Activated naive CD4-positive, alpha-beta T cell treated with anti-CD3 and anti-CD28 coated beads for 36 hours (primary cell): ENCODE measurements at places on chromosomes 2 and 18. TPM values are rescaled to one million over a fixed set of nuclear protein-coding genes. Genes with fewer than 3 reads are reported as not detected.
A peak's percentile ranks its signal among the peaks of the same experiment; 100 is the strongest.

Gene DSG3
- total RNA-seq, result not detected

Gene NEU2
- not detected for total RNA-seq

Gene HOXD4
- not detected for total RNA-seq

Gene CHST9
- not detected for total RNA-seq

DNA sequence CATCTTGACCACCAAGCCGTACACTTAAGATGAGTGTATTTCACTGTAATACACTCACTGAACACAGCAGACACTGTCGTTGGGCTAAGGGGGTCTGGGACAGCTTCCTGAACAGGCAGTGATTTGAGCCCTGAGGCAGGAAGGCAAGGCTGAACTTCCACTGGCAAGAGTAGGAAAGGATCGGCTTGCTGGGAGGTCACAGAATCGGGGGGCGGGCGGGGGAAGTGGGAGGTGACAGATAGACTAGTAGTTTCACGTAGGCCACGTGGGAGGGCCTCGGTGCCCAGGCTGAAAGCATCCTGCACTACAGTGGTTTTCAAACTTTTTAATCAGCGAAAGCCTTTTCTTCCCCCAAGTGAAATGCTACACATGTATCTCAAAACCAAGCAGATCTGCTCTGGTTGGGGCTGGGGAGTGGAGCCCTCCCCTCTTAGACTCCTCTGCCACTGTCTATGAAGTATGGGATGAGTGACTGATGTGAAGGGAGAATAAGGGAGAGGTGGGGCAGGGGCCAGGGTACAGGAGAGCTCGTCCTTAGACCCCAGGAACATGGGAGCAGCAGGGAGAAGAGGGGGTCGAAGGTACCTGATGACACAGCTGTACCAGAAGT, 8.6 kb downstream of the PARD6G start:
- no peak for DNase-seq
- peaks cover 25% of the 10 kb centered on the region for H3K27me3 ChIP-seq
- no peak overlapping the region for H3K27ac ChIP-seq
- H3K4me1 ChIP-seq, result no peaks in the 10 kb centered on the region

DNA sequence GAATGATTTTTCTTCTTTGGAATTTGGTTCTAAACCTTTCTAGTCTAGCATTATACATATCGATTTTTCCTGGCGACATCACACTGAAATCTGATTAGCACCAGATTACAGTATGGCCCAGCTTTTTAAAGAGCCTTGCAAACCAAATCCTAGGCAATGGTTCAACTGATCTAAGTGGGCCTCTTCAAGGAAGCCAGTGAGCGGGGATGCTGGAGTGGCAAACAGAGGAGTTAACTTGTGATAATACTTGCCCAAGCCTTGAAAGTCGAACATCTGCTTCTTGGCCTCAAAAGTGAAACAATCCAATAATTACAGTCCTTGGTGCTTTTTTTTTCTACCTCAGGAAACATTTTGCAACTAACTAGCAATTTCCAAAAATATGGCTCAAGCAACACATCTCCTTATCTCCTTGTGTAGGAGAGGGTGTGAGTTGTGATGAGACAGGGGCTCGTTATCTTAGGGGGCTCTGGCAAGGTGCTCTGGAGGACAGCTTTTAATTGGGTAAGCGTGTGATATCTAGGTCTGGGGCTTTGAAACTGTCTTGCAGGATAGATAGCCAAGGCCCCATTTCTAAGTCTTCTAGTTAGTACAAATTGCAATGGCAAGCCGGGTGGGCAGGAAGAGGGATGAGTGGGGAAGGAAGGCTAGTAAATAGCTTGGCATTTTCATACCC, 240.2 kb upstream of the CCDC68 start:
- no peak for DNase-seq
- H3K4me1 ChIP-seq, result no peaks in the 10 kb centered on the region
- no peak overlapping the region for H3K27ac ChIP-seq
- no peak overlapping the region for H3K4me3 ChIP-seq
- peaks cover 3% of the 10 kb centered on the region for H3K27me3 ChIP-seq

DNA sequence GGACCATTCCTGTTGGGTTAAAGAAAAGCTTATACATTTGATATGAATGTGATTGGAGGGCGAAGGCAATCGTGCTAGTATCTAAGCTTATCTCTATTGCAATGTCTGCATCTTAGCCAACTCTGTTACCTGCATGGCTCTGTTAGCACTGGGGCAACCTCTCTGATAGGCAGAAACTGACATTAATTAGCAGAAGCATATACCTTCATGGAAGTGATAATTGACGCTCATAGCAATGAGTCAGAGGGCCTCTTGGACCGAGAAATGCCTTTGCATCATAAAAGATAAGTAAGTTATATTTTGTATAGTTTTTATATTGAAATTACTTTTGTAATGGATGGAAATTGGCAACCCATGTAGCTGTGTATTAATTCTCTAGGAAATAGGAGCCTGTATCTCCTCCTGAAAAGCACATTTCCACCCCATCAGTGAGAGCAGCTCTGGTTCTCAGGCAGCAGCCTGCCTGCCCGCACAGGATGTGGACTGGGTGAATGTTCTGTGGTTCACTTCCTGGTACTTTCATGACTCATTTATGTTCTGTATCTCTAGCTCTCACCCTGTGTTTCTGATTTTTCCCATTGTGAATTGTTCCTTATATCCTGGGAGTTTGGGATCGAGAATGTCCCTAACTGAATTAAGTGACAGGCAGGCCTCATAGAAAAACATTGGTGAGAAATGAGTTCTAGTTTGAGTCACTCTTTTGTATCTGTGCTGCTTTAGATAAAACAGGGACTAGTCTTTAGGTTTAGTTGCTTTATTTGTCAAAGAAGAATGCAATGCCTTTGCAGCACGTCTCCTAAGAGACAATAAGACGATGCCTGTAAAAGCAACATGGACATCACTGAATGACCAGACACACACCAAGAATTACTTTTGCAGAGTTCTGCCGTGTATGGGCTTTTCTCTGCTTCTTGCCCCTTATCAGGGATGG, 344.9 kb downstream of the DCDC2C start:
- H3K36me3 ChIP-seq, result no peaks in the 10 kb centered on the region
- H3K27me3 ChIP-seq, result no peaks in the 10 kb centered on the region
- no peak overlapping the region for H3K4me3 ChIP-seq
- DNase-seq, result peak; percentile 41

DNA sequence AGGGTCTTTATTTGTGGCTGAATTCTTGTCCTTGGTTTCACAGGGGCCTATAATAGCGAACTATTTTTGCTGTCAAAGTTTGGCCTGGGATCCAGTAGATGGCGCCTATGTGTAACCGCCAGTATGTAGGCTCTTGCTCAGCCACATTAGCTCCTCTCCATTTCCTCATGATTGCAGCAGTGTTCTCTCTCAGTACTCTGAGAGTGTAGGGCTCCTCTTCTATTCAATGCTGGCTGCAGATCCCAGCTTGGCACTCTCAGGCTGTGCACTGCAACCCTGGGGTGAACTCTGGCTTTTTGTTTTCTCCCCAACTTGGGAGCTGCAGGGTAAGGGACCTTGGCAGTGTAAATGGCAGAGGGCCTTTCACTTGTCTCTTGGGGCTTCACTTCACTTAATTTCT, 344.6 kb upstream of the CHAC2 start:
- no peaks in the 10 kb centered on the region for H3K27me3 ChIP-seq
- H3K4me1 ChIP-seq, result no peaks in the 10 kb centered on the region
- H3K36me3 ChIP-seq, result no peaks in the 10 kb centered on the region

DNA sequence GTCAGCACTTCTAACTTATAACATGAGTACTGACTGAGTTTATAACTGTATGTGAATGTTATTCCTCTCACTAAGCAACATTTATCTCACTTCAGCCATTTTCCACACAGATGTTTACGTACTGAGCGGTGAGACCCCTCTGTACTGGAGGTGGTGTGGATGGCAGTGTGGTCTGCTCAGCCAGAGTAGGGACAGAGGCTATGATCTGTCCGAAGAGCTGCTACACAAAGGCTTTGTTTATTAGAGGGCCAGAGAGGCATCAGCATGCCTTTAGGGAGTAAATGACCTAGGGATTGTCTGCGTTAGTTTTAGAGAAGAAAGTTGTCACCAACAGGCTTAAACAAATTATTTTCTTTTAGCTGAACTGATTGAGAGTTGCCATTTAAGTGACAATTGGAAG, 23.2 kb upstream of the TACR1 start:
- no peak overlapping the region for H3K4me3 ChIP-seq
- peaks cover 5% of the 10 kb centered on the region for H3K27me3 ChIP-seq
- no peak for DNase-seq
- H3K36me3 ChIP-seq, result no peaks in the 10 kb centered on the region

DNA sequence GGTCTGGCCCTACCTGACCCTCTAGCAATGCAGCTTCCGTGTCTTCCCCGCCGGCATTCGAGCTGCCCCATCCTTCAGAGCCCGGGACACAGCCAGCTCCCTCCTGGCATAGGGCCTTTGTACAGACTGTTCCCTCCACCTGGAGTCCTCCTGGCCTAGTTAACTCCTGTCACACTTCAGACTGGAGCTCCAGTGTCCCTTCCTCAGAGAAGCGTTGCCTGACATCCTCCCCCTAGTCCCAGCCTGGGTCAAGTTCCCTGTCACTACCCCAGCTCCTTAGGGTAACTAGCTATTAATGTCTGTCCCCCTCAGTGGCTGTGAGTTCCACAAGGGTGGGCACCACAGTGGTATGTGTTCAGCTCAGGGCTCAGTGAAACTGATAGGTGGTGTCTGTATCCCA, 45.5 kb upstream of the LOXHD1 start:
- H3K27ac ChIP-seq, result no peak overlapping the region
- H3K4me3 ChIP-seq, result no peak overlapping the region
- H3K36me3 ChIP-seq, result peaks cover 1% of the 10 kb centered on the region
- no peak for DNase-seq
- peaks cover 2% of the 10 kb centered on the region for H3K27me3 ChIP-seq

DNA sequence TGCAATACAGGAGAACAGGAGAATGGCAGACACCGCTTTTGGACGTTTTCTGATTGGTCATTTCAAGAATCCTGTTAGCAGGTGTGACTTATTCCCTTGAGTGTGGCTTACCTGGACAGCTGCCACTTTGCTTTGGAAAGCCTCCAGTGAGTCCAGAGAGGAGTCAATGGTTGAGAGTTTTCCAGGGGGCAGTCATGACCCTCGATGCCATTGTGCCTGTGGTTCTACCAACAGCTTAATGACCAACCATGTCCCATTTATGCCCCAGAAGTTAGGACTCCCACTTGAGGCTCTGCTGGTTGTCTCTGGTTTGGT, 12.4 kb downstream of the IGFBP2 start:
- peaks cover 5% of the 10 kb centered on the region for H3K4me1 ChIP-seq
- no peaks in the 10 kb centered on the region for H3K36me3 ChIP-seq
- H3K27ac ChIP-seq, result no peak overlapping the region

GRCh38 chr18:28152354-28152753, 24.6 kb downstream of the CDH2 start:
- H3K27ac ChIP-seq, result no peak overlapping the region
- no peaks in the 10 kb centered on the region for H3K27me3 ChIP-seq
- DNase-seq, result no peak
- H3K4me3 ChIP-seq, result no peak overlapping the region
- H3K4me1 ChIP-seq, result no peaks in the 10 kb centered on the region
- H3K36me3 ChIP-seq, result no peaks in the 10 kb centered on the region

GRCh38 chr2:129977986-129978385, 1.5 kb upstream of the RAB6C start:
- no peak for DNase-seq
- no peak overlapping the region for H3K27ac ChIP-seq
- H3K27me3 ChIP-seq, result peaks cover 40% of the 10 kb centered on the region
- H3K36me3 ChIP-seq, result no peaks in the 10 kb centered on the region

DNA sequence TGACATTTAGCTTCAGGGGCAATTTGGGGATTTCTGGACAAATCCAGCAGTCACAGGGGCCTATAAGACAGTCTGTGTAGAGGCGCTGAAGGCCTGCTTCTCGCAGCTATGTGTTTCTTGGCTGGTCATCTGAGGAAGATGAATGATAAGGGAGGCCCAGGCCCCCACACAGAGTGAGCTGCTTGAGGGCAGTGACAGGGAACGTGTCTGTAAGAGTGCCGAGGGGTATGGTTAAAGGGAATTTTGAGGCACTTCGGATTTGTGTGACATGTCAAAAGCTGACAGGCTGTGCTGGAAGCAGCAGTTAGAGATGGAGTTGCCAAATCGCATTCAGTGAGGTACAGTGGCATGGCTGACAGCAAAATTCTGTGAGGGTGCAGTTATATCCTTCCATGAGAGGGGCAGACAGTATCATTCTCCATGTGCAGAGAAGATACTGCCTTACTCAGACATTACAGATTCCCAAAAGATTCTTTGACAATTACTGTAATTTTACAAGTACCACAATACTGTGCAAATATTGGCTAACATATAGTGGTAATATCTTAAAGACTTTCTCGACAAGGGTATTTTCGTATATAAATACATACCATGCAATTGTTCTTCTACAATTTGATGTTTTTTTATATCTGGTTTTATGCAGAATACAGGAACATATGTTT, 74.0 kb downstream of the CERS6 start:
- H3K27ac ChIP-seq, result no peak overlapping the region
- H3K4me1 ChIP-seq, result peaks cover 52% of the 10 kb centered on the region
- H3K4me3 ChIP-seq, result no peak overlapping the region
- peaks cover 5% of the 10 kb centered on the region for H3K36me3 ChIP-seq
- no peaks in the 10 kb centered on the region for H3K27me3 ChIP-seq

DNA sequence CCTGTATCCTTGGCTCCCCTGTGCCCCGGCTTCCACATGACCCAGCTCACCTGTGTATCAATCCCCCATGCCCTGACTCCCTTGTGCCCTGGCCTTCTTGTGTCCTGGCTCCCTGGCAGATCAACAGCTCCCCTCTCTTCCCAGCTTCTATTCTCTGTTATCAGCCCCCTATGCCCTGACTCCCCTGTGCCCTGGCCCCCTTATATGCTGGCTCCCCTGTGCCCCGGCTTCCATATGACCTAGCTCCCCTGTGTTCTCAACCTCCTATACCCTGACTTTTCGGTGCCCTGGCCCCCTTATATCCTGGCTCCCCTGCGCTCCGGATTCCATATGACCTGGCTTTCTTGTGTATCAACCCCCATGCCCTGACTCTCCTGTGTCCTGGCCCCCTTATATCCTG, 209.2 kb downstream of the LOXHD1 start:
- DNase-seq, result no peak
- no peak overlapping the region for H3K27ac ChIP-seq
- H3K36me3 ChIP-seq, result no peaks in the 10 kb centered on the region
- no peaks in the 10 kb centered on the region for H3K4me1 ChIP-seq
- H3K27me3 ChIP-seq, result peaks cover 10% of the 10 kb centered on the region

- no peak overlapping the region for H3K27ac ChIP-seq
- H3K4me3 ChIP-seq, result no peak overlapping the region
- no peaks in the 10 kb centered on the region for H3K27me3 ChIP-seq
- peak; percentile 34 for DNase-seq
These were observed 16.0 kb downstream of the ASPRV1 start for GRCh38 chr2:69945441-69945840.

- no peak overlapping the region for H3K27ac ChIP-seq
- H3K36me3 ChIP-seq, result no peaks in the 10 kb centered on the region
- DNase-seq, result no peak
- H3K4me3 ChIP-seq, result no peak overlapping the region
- H3K4me1 ChIP-seq, result no peaks in the 10 kb centered on the region
These were observed 88.6 kb upstream of the FHL2 start for GRCh38 chr2:105487142-105488069.

- H3K4me3 ChIP-seq, result no peak overlapping the region
- no peak overlapping the region for H3K27ac ChIP-seq
- peaks cover 12% of the 10 kb centered on the region for H3K36me3 ChIP-seq
- H3K4me1 ChIP-seq, result peaks cover 28% of the 10 kb centered on the region
- H3K27me3 ChIP-seq, result peaks cover 47% of the 10 kb centered on the region
- DNase-seq, result no peak
These were observed 5.5 kb upstream of the ID2 start for GRCh38 chr2:8676191-8676920.

GRCh38 chr18:68148863-68149262, 566.0 kb downstream of the TMX3 start:
- no peak for DNase-seq

GRCh38 chr2:13000664-13001363, 284.1 kb downstream of the TRIB2 start:
- DNase-seq, result no peak
- no peak overlapping the region for H3K27ac ChIP-seq
- no peaks in the 10 kb centered on the region for H3K36me3 ChIP-seq
- H3K4me3 ChIP-seq, result no peak overlapping the region
- H3K27me3 ChIP-seq, result no peaks in the 10 kb centered on the region
